ENCODE measurements at places on chromosomes 7 and 10. TPM values are rescaled to one million over a fixed set of nuclear protein-coding genes. Genes with fewer than 3 reads are reported as not detected.

SUN3 gene
- not detected for total RNA-seq

DNA sequence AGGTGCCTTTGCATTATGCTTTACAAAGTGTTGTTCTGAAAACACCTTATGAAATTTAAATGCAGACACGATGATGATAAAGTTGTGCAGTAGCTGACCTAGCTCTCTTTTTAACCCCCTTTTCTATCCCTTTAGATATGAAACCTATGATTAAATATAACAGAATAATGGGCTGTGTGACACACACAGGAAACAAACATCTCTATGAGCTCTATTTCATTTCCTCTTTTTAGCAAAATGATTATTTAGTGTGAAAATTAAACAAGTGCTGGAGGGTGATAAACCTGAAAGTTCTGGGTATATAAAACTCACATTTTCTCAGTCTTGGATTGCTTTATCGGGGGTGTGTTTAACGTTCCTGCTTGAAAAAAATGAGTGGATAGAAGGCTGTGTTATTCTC lies 1310.5 kb upstream of the CELF2 start:
- no peak for DNase-seq

GRCh38 chr10:132904181-132904813 lies 38.1 kb downstream of the CFAP46 start:
- DNase-seq = peak; percentile 57

DNA sequence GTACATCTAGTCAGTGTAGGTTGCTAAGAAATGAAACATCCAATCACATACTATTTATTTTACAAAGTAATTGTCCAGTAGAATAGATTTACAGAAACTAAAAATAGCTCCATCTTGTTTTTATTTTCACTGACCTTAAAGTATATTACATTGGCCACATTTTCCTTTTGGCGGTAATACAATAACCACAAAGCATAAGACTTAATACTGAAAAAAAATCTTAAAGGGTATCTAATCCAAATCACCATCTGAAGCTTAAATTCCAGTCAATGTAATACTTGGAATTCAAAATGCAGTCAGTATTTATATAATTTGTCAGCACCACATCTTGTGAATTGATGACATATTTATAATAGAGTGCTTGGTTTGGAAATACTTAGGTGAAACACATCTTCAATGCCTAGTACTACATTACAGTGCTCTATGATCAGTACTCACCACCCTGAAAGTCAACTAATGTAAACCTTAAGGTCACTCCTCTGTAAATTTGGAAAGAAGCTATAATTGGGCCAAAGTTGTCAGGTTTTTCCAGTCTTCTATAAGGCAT lies 8.9 kb downstream of the ANKMY2 start:
- DNase-seq = no peak

GRCh38 chr7:2166625-2167280 lies 66.0 kb downstream of the MAD1L1 start:
- no peak for DNase-seq

- DNase-seq = no peak
These were observed 54.9 kb downstream of the DOCK1 start for GRCh38 chr10:126959906-126960685.
